ENCODE measurements at places on chromosomes 4 and X. TPM values are rescaled to one million over a fixed set of nuclear protein-coding genes. Genes with fewer than 3 reads are reported as not detected.

DNA sequence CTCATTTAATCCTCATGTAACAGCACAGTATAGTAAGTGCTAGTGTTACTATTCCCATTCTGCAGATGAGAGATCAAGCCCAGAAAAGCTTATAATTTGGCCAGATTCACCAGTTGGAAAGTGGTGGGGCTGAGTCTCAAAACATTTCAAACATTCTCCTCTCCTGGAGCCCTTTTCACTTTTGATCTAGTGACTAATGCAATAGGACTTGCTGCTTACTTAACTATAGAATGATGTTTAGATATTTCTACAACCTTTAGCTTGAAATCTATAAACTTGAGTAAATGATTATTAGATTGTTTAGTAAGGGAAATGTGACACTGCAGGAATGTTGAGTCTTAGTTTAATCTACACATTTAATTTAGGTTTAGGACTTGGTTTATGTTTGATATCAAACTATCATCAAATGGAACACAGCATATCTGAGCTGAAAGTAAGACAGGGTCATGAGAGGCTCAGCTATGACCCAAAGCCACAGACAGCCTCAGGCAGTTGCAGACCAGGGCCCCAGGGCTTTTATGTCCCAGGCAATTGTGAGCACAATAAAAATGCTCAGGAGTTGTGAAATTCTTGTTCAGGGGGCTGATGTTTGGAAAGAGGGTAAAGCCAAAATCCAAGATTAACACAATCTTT lies 199.5 kb upstream of the HS3ST1 start:
- DNase-seq: no peak

DNA sequence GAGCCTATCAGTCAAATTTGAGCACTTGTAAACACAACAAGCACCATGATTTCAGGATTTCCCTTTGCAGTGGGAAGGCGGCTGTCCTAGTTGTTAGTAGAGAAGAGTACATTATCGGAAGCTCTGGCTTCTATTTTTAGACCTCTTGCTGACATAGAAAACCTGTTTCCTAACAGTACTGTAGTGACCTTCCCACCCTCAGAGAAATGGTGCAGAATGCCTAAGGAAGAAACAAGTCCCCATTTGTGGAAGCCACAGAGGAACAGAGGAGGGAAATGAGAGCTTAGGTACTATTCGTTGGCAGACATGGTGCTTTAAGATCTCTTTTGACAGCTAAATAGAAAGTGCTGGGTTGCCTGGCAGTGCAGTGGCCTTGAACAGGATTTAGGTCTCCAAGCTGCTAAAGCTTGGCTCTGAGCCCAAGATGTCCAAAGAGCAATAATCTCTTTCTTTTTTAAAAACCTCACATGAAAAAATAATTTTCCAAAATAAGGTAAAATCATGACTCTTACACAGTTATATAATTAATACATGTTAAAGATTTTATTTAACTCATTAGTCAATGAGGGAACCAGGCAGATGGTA lies 24.9 kb downstream of the GLRA2 start:
- DNase-seq: no peak

GRCh38 chr4:143616771-143617170 lies 83.7 kb downstream of the FREM3 start:
- no peak for DNase-seq

Gene PHEX
- not detected for total RNA-seq

All from psoas muscle (tissue), 8 donors.